ENCODE measurements at places on chromosomes 5 and 9.

GRCh38 chr9:129480227-129480626, 140.7 kb downstream of the C9orf50 start:
- no peak for DNase-seq

DNA sequence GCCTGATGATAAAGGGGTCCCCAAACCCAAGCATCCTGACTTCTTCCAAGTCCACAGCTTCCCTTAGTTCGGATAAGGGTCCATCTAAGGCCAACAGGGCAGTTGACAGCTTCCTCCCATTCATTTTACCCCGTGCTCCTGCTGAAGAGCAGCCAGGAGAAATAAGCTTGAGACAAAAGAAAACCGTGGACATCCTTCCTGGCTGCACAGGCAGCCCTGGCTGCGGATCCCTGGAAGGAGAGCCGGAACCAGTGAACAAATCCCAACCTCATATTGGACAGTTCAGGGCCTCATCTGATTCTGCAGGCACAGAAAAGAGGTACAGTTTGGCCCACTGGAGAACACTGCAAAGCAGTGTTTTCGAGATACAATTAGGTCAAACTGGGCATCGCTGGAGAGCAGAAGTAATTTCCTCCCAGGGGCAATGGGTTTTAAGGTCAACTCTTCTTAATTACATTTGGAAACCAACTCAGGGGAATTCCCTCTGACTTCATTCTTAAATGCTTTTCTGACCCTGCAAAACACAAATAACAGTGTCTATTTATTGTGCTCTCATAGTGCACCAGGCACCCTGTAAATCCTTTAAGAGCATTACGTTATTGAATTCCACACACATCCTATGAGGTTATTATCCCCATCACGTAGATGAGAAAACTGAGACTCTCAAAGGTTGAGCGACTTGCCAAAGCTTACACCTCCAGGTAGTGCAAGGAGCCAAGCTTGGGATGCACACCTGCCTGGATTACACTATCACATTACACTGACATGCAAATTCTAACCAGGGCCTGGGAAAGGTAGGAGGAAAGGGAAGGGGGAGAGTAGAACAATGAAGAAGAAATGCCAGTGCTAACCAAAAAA, 21.2 kb downstream of the ADAM19 start:
- no peak for DNase-seq

GRCh38 chr9:131319486-131319885, 30.0 kb downstream of the PLPP7 start:
- no peak for DNase-seq

GRCh38 chr9:114737118-114737517, 55.1 kb upstream of the TEX48 start:
- no peak for DNase-seq

GRCh38 chr9:133127340-133127981, 6.4 kb upstream of the RALGDS start:
- DNase-seq: no peak

- peak; percentile 63 for DNase-seq
Measured at GRCh38 chr9:131478421-131478868, 24.3 kb upstream of the POMT1 start.

- DNase-seq: no peak
Measured at GRCh38 chr9:28853477-28853876, 1280.2 kb upstream of the C9orf72 start.

DNA sequence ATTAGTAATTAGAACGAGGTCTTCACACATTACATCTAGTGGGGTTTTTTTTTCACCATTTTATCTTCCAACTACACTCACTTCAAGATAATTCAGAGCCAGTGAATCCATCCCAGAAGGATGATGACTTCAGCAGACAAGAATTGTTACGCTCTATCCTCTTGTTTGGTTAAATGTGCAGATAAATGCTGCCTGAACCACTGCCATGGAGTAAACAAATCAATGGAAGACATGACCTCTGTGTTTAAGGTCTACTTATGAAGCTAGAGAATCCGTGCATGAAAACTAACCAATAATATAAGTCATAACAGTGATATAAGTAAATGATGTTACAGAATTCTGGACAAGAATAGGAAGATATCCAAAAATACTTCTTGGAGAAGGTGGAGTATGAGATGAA, 602.6 kb downstream of the TLR4 start:
- DNase-seq: no peak

GRCh38 chr5:98963019-98963418, 34.2 kb upstream of the CHD1 start:
- no peak for DNase-seq

- no peak for DNase-seq
Measured at GRCh38 chr9:21326526-21327139, 8.6 kb downstream of the KLHL9 start.

DNA sequence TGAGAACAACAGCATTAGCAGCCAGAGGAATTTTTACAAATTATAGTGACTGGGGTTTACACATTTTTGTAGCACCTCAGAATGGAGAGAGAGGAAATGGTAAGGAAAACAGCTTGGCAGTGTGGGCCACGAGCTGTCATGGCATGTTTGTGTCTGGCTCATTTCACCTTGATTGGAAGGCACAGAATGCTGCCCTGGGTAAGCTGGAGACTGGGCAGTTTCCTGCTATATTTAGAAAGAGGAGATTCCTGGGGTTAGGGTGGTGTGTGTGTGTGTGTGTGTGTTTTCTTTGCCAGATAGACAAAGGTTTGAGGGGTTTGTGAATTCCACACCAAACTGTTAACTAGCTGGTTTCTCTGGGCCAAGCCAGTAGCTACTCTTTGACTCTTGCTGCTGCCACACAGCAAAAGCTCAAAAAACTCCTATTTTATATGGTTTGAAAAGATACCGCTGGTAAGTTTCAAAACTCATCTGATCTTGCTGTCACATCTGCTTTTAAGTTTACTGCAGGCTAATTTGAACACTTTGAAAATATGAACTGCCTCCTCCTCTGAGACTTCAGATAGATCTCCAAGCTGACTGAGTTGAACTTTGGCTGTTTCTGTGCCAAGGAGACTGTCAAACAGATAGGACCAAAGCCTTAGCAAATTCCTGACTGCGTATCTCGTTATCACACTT, 9.1 kb downstream of the ARHGAP26 start:
- DNase-seq: no peak

DNA sequence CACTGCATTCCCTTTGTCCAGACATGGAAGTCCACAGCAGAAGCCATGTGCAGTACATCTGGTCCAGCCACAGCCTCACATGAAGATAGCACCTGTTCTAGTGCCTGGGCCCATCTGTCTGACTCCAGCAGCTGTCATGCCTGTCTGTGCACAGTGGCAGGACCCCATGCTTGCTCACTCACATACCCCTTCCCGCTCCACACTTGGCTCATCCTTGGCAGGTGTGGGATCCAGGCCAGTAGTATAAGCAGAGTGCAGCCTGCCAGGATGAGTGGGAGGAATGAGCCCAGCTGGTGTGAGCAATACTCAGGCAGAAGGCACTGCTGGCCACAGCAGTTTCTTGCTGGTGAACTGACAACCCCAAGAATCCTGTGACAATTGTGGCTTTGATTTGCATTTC, 168.0 kb downstream of the PRDM9 start:
- DNase-seq: no peak

DNA sequence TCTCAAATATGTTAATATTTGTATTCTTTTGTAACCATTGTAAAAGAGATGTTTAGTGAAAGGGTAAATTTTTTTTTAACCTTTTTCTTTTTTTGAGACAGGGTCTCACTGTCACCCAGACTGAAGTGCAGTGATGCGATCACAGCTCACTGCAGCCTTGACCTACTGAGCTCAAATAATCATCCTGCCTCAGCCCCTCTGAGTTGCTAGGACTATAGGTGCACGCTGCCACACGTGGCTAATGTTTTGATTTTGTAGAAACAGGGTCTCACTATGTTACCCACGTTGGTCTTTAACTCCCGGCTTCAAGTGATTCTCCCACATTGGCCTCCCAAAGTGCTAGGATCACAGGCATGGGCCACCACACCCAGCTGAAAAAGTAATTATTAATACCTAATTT, 58.0 kb upstream of the CDK5RAP2 start:
- no peak for DNase-seq

DNA sequence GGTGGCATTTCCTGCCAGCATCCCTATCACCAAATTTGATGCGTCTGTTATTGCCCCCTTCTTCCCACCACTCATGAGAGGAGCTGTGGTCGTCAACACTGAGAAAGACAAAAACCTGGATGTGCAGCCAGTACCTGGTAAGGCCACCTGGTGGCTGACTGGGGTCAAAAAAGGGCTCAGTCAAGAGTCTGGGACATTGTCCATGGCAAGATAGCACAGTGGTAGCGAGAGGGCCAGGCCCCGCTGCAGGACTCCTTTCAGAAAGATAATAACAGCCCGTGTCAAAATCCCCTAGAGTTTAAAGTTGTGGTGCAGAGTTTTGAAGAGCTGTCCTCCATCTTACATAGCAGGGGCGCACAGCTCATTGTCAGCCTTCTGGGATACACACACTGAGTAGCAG, 40.8 kb downstream of the CSF1R start:
- DNase-seq: no peak

- peak; percentile 57 for DNase-seq
Measured at GRCh38 chr9:95028853-95029219, 288.7 kb downstream of the FANCC start.

DNA sequence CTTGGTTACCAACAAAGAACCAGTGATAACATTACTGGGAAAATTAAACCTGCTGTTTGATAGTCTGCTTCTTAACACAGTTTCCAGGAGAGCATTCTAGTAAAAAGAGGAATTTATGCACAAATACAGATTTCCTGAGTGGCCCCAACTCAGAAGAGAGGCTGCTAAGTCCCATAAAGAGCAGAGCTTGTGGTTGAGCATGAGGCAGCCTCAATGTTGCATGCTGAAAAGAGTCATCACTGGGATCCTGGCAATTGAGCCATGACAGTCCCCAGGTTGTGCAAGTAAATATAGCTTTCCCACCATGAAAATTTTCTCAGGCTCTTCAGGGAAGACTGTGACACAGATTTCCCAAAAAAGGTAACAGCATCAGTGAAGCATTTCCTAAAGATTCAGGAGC, 47.5 kb upstream of the ADRB2 start:
- DNase-seq: no peak

DNA sequence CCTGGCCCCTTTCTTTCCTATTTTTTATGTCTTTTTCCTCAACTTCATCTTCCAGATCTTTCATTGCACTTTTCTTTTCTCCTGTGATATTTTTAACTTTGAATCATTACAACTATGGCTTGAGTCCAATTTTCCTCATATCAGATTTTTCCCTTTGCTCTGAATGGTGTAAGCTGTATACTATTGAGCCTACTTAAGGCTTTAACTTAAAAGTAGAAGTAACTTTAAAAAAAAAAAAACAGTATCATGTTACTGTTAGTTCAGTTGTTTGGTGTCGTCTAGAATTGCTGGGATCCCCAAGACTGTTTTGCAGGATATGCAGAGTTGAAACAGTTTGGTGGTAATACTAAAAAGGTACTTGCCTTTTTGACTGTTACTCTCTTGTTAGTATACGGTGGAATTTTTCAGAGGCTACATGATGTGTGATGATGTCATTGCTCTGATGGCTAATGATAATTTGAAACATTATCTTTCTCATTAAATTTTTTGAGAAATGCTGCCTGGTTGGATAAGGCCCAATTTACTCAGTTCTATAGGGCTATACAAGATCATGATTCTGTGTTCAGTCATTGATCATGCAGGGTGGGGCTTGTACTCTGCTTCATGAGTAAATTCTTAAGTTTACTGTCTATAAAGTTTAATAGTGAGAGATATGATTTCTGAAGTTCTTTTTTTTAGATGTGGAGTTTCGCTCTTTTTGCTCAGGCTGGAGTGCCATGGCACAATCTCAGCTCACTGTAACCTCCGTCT, 8.8 kb downstream of the NAA35 start:
- no peak for DNase-seq

DNA sequence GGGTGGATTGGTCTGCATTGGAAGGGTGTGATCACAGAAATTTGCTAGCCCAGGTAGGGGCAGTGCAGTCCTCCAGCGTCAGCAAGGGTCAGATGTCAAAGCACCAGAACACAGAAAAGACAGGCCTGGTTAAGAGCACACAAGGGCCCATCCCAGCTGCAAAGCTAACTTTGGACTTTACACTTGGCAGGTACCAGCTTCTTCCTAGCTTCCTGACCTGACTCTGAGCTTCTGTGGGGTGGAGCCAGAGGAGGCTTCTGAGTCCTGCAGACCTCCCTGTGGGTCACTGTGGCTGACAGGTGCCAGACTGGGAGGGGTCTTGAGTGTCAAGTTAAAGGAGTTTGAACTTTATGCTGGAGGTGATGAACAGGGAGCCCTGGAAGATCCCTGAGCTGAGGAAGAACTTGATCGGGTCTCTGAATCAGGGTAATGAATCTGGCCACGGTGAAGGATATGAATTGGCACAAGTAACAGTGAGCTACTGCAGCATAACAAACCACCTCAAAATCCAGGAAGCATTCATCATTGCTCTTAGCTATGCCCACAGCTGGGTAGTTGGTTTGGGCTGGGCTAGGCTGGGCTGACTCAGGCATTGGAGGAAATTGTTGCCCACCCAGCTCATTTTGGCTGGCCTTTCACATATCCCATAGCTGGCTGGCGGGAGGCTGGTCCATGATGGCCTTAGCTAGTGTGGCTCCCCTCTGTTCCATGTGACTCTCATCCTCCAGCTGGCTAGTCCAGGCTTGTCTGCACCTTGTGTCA, 63.4 kb downstream of the BARX1 start:
- DNase-seq: no peak

GRCh38 chr9:90942555-90942954, 140.9 kb downstream of the SYK start:
- peak; percentile 85 for DNase-seq

Data from NCI-H510A (cell line).